ENCODE measurements at places on chromosomes 3 and 15. TPM values are rescaled to one million over a fixed set of nuclear protein-coding genes. Genes with fewer than 3 reads are reported as not detected.

Gene THOC7
- 53.9 TPM for total RNA-seq

DNA sequence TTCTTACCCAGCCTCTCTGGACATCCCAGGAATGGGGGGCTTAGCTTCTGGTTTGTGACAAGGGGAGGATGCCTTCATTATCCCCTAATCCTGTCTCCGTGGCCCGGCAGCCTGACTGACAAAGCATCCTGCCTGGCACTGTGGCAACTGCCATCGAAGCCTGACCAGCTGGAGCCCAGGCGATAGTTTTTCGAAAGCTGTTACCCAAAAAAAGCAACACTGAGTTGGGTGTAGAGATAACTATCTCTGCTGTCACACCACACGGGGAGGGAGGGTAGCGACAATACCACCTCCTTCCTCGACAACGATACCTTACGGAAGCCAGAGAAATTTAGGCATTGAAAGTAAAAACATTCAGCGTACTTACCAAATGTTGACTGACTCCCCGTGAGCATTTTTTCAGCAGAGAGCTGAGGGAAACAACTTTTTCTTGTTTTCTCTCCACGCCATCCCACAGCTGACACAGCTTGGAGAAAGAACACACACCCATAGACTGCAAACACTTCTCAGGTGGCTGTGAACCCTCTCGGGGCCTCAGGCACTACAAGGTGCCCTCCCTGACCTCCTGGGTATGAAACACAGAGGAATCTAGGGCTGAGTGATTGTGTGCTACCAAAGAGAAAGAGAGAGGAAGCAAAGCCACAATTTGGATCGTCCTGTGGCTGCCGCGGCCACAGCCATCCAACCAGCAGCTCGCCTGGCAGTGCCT is 361.9 kb upstream of the ICE2 start:
- H3K4me3 ChIP-seq: no peak overlapping the region
- H3K4me1 ChIP-seq: no peaks in the 10 kb centered on the region
- no peak overlapping the region for H3K27ac ChIP-seq
- DNase-seq: no peak

GRCh38 chr3:75650191-75650590 is 13.9 kb upstream of the FRG2C start:
- H3K4me3 ChIP-seq: no peak overlapping the region
- no peak overlapping the region for H3K27ac ChIP-seq
- no peak for DNase-seq
- H3K36me3 ChIP-seq: no peaks in the 10 kb centered on the region

- no peaks in the 10 kb centered on the region for H3K4me1 ChIP-seq
- H3K27me3 ChIP-seq: no peaks in the 10 kb centered on the region
- DNase-seq: no peak
- no peak overlapping the region for H3K27ac ChIP-seq
- H3K36me3 ChIP-seq: no peaks in the 10 kb centered on the region
Measured at GRCh38 chr3:106056931-106057330, 188.1 kb upstream of the CBLB start.
